ENCODE measurements at places on chromosomes 7 and 10.
A peak's percentile ranks its signal among the peaks of the same experiment; 100 is the strongest.

DNA sequence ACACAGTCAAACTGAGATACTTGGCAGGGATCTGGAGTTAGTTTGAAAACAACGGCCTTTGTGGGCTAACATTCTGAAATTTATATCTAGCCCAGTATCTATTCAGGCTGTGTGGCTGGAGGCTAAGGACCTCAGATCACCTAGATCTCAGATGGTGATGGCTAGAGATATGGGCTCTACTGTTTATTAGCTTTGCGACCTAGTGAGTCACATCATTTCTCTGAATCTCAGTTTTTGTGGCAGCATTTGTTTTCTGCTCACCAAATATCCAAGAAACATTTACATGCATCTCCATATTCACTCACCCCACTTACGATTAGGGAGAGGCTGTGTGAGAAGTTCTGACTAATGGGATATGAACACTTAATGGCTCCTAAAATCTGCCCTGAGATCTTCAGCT lies 503.9 kb downstream of the KIF20B start:
- no peak for DNase-seq

DNA sequence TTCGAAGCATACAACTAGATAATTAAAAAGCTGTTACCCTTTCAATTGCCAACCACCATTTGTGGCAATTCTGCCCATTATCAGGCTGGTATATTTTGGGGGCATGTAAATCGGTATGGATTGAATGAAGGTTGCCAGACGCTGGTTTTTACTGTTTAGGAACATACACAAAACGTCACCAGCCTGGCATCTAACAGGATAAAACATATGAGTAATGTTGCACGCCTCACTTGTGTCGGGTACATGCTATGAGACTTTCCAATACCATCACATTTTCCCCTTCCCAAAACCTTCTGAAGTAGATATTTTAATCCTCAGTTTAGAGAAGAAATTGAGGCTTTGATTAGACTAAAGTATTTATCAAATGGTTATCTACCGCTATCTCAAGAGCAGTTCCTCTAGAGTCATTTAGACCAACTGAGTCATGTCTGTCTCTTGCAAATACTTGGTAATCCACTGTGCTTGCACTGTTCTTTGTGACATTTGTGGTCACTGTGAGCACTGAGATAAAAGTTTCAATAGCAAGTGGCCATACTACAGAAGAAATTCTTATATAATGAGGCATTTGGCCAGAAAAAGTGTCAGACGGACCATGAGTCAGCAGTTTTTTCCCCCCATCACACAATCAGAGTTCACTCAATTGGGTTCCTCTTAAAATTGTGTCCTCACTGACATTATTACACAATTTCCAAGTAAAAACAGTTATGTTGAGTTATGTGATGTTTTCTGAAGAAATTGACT lies 498.7 kb downstream of the NXPH1 start:
- no peak for DNase-seq

GRCh38 chr10:17454161-17455014 lies at the start of gene ST8SIA6:
TSS of gene ST8SIA6 (minus strand) at chr10:17454595. CDS start at chr10:17454255, 340 bp downstream.
- peak; percentile 37 for DNase-seq

- DNase-seq = no peak
Observed at GRCh38 chr10:104895541-104895940, 254.5 kb downstream of the SORCS3 start.

GRCh38 chr7:155532792-155533119 lies 13.6 kb downstream of the CNPY1 start:
- no peak for DNase-seq

DNA sequence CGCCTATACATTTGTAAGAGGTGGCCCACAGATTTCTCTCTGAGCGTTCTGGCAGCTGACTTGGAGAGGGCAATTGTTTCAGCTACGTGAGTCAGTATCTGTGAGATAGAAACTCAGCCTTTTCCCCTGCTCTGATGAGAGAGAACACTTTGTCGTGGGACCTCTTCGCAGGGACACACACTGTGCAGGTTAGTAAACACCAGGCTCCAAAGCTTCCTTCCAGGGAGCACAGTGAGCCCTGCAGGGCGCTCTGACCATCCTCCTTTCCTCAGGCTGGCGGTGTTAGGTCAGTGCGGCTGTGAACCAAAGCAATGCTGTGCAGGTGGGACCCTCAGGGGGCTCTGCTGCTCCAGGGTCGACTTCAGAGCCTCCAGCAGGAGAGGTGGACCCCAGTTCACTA lies 152.2 kb upstream of the TCF7L2 start:
- DNase-seq = no peak

GRCh38 chr7:133761443-133761842 lies 365.7 kb upstream of the LRGUK start:
- no peak for DNase-seq

- DNase-seq = no peak
Observed at GRCh38 chr7:130444234-130444633, 3.4 kb upstream of the CEP41 start.

DNA sequence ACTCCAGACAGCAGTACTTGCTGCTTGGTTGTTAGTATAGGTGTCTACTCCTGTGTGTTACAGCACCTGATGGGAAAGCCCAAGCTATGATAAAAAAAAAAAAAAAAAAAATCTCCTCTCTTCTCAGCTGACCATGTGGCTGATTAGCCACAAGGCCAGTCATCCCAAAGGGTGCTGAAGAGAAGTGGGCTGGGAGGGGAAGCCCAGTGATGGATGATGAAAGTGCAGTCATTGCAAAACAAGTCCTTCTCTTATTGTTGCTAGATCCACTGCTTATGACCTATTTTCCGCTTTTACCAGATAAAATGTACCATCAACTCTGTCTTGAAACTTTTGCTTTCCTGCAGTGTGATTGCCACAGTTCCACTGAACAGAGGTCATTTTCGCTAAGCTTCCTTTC lies 1092.5 kb upstream of the C7orf33 start:
- no peak for DNase-seq

GRCh38 chr7:108033776-108034497 lies 31.0 kb upstream of the LAMB1 start:
- DNase-seq = no peak

- no peak for DNase-seq
Observed at GRCh38 chr10:30358206-30358605, 9.1 kb upstream of the MTPAP start.

DNA sequence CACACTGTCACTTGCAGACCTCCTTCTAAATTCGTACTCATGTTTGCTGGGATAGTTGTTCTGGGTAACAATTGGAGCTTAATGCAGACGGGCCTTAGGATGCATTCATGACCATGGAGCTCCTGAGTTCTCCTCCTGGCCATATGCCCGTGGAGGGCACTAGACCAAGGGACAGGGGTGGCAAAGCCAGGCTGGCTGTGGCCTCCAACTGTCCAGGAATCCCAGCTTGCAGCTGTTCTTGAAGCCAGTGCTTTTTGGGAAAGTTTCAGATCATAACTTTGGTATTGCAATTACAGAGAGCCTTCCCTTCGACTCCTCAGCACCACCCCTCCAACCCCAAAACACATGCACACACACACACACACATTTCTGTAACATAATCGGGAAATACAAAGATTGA lies 30.6 kb downstream of the ANTXRL start:
- no peak for DNase-seq

DNA sequence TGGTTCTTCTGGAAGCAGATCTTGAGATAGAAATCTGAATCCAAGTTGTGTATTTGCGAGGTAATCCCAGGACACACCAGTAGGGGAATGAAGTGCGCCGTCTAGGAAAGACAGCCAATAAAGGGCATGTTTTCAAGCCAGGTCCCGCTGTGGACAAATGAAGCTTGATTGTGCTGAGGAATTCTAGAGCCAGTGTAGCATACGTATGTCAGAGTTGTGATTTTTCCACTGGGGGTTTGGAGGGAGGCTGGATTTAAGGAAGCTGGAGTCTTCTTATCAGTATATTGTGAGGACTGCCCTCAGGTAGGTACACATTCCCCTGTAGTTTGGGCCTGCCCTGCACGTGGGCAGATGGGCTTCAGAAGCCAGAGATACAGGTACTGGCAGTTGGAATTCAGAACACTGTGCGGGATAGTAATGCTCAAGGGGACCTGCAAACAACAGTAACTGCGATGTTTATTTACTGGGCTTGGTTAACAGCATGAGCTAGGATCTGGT lies 50.9 kb downstream of the GALNT11 start:
- DNase-seq = no peak

DNA sequence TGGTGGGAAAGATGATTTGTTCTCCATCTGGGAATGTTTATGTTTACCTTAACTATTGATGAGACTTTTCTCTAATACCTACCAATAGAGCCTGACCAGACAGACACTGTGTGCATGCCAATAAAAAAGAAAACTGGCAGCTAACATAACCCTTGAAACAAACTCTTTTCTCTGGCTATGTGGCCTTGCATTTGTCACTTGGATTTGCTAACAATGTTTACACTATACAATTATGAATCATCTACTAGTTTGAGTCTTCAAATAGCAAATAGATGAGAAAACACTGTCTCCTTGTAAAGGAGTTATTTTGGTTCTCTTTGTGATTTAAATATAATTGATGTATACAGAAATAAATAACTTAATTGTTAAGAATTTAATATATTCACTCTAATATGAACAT lies 273.1 kb downstream of the SEMA3D start:
- no peak for DNase-seq

- no peak for DNase-seq
Observed at GRCh38 chr7:73678862-73679261, 4.4 kb downstream of the DNAJC30 start.

DNA sequence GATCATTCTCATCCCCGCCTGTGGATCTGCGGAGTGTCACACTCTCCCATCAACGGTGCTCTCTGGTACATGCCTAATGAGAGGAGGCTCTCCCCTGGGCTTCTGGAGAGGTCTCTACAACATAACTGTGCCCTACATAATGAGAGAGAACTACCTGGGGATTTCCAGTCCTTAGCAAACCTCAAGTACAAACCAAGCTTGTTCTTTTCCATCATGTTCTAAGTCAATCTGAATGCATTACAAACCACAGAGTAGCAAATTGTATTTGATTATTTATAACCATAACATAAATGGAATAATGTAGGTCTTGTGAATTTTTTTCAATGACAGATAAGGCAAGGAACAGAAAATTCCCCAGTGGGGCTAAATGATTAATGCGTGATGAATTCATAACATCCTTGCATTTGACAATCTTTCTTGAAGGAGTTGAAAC lies 412.4 kb upstream of the NRP1 start:
- peak; percentile 5 for DNase-seq

DNA sequence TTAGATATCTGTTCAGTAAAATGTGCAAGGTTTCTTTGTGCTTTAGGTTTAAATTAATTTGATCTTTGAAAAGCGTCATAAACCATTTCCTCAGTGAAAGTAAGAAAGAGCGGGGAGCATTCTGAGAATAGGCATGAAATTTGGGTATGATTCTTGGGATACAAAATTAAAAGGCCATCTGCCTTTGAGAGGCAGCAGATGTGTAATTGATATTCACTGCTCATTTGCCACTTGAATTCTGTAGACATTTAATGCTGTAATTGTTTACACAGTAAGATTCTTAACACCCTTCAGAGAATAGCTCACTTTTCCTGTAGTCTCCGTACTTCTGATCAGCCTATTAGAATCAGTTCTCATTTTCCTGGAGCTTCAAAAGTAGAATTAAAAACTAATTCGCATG lies 18.7 kb downstream of the FRMD4A start:
- DNase-seq = no peak

GRCh38 chr10:71212318-71213126 lies at the start of gene UNC5B:
TSS of gene UNC5B (plus strand) at chr10:71212570. CDS start at chr10:71212986, 416 bp downstream.
- DNase-seq = peak; percentile 80

DNA sequence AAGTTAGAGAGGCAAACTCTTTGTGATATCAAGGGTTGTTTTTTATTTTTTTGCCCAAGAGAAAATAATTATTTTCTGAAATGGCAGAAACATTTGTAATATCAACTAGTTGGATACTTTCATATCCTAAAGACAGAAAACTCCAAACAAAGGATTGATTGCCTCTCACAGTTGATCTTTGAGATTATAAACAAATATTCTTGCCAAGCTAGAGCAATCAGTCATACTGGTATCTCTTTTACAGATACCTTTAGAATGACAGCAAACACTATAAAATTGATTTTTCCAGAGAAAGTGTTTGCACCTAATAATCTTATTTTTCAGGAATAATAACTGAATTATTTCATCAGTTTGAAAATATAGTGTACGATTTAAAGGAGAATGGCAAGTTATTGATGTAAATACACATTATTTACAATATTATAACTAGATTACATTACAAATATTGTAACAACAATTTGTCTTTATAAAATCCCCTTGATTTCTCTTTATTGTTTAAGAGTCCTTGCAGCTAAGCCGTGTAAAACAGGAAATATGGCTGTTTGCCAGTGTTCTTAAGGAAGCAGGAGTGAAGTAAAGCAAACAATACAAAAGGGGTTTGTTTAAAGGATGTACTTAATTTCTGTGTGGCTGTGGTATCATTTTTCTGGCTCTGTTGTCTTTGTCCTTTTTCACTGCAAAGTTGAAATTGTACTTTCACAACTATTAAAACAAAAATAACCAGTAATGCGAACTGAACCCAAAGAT lies 58.4 kb downstream of the MAPK8 start:
- DNase-seq = no peak

GRCh38 chr10:7585228-7585627 lies 81.5 kb downstream of the ITIH5 start:
- no peak for DNase-seq

DNA sequence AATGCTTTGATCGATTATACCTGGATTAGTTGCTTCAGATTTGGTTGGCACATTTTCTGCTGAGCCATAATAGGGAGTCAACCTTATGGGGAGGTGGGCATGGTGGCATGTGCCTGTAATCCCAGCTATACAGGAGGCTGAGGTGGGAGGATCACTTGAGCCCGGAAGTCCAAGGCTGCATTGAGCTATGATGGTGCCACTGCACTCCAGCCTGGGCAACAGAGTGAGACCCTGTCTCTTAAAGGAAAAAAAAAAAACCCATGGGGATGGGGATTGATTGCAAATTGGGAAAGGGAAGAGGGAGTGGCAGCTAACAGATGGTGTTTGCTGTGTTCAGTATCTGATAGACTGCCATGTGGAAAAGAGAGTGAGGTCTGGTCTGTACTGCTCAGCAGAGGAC lies 11.1 kb downstream of the STK17A start:
- DNase-seq = no peak

DNA sequence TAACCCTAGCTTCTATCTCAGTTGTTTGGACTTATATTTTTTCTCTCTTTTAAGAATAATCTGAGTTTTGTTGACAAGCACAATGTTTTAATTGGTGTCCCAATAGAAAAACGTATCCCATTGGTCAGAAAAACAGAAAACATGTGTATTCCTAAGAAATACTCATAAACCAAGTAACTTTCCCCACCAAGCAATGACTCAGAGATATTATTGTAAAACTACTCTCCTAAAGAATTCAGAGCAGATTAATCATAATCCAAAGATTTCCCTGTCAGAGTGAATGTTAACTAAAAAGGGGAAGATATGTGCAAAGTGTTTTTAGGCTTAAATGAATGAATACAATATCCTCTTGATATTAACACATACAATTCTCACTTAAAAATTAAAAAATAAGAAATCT lies 29.4 kb upstream of the MBL2 start:
- DNase-seq = no peak

- DNase-seq = no peak
Observed at GRCh38 chr10:66353422-66353821, 572.4 kb upstream of the LRRTM3 start.

- no peak for DNase-seq
Observed at GRCh38 chr10:103682631-103683030, 172.7 kb downstream of the SH3PXD2A start.
